ENCODE measurements at places on chromosomes 1 and 21.

GRCh38 chr1:230166366-230167132 lies 99.5 kb downstream of the GALNT2 start:
- no peak for ATAC-seq

- ATAC-seq = no peak
Observed at GRCh38 chr1:236978740-236979139, 25.5 kb downstream of the MT1HL1 start.

DNA sequence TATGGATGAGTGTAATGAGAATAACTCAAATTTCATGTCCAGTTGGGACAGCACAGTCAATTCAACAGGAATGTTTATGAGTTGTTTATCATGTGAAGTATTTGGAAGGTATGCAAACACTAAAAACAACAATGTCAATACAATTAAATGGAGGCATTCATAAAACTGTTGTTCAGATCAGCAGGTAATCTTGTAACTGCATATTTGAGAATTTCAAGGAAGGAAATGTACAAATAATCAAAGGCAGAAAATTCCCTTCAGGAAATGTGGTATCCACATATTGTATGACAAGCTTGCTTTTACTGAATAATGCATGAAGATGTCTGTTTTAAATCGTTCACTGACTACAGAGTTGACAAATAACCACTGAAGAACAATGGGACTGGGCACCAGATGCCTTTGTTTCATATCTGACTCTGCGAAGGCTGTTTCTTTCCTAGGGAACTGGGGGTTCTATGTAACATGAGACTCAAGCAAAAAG lies 198.3 kb downstream of the LTN1 start:
- no peak for ATAC-seq

DNA sequence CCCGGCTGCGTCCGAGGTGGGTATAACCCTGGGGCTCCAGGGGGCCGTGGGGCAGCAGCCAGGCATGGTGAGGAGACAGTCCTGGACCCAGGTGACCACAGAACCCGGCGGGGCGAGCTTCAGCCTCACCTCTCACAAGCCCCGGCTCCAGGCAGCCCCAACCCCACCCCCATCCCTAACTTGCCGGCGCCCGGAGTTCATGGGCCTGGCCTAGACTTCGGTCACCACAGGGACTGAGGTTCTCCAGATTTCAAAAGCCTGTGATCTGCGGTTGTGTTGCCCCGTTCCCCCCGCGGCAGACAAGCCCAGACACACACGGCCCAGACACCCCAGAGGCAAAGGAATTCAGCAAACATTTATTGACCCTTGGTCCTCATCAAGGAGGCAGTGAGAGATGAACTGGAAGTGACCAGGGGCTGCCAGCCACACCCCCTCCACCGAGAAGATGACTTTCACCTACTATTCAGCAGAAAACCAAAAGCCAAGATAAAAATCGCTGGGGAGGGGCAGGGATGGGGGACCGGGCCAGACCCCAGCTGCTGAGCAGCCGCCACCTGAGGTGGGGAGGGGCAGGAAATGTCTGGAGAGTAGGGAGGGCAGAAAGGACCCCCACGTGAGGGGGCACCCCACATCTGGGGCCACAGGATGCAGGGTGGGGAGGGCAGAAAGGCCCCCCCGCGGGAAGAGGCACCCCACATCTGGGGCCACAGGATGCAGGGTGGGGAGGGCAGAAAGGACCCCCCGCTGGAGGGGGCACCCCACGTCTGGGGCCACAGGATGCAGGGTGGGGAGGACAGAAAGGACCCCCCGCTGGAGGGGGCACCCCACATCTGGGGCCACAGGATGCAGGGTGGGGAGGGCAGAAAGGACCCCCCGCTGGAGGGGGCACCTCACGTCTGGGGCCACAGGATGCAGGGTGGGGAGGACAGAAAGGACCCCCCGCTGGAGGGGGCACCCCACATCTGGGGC lies 3.9 kb downstream of the HES4 start:
- ATAC-seq = no peak

GRCh38 chr1:176841238-176841637 lies 323.3 kb downstream of the ASTN1 start:
- ATAC-seq = peak; percentile 39

GRCh38 chr1:71093938-71094337 lies 13.1 kb upstream of the ZRANB2 start:
- no peak for ATAC-seq

- ATAC-seq = no peak
Observed at GRCh38 chr1:183656355-183656754, 3.2 kb upstream of the APOBEC4 start.

- ATAC-seq = peak; percentile 76
Observed at GRCh38 chr1:218482683-218483082, 137.5 kb downstream of the TGFB2 start.

GRCh38 chr1:4684136-4684535 lies 29.7 kb downstream of the AJAP1 start:
- no peak for ATAC-seq

GRCh38 chr21:40841524-40842196 lies 5.3 kb downstream of the DSCAM start:
- ATAC-seq = no peak

- ATAC-seq = no peak
Observed at GRCh38 chr1:223077247-223077833, 65.7 kb downstream of the TLR5 start.

GRCh38 chr1:831522-831921 lies 92.2 kb upstream of the SAMD11 start:
- no peak for ATAC-seq

GRCh38 chr21:26019236-26019635 lies 151.3 kb downstream of the APP start:
- no peak for ATAC-seq

GRCh38 chr1:107941123-107941522 lies 23.9 kb downstream of the VAV3 start:
- peak; percentile 50 for ATAC-seq

GRCh38 chr21:26941421-26941820 lies 25.5 kb downstream of the ADAMTS5 start:
- no peak for ATAC-seq

- no peak for ATAC-seq
Observed at GRCh38 chr21:43626390-43626789, 32.9 kb downstream of the HSF2BP start.

DNA sequence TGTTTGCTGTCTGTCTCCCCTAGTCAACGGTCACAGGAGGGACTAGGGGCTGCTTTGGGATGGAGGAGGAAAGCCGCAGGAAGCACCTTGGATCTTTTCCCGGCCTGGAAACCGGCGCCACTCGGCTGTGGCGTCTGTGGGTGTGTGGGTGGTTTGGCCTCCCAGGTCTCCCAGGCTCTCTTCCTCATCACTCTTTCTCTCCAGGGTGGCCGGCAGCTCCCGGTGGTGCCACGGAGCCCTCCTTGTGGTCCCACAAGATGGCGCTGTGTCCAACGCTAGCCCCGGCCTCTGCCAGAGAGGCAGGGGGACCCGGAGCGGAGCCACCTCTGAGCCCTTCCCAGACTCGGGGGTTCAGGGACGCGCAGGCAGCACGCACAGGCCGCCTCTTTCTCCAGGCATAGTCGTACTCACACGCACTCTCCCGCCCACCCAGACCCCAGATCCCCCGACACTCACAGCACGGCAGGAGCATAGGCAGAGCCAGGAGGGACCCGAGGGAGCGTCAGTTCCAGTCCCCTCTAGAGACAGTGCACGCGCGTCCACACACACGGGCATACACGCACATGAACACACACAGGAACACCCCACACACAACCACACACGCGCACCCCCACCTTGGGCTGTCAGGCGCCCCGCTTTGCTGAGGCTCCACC lies 31.2 kb downstream of the CDCP2 start:
- peak; percentile 90 for ATAC-seq

DNA sequence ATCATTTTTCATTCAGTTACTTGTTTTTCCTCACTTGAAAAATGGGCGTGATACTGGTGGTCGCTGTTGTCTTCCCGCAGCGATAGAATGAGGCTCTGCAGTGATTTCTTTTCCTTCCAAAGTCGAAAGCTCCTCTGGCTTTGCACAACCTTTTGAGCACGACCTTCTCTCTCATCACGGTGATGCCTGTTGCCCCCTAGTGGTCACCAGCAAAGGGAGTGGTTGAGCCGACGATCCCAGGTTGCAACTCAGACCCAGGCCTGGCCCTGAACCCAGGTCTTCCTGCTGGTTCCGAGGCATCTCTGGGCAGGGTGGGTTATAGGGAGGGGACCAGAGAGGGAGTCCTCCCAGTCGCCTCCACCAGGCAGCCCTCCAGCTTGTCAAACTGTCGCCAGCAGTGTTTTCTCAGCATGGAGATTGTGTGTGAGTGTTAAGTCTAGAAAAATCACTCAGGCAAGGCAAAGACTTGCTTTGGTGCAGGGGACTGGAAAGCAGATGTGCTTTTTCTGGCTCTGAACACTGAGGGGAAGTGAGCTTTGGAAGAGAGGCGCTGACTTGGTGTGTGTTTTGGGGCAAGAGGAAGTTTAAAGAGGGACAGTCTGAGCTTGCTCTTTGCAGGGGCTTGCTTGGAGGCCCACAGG lies 285.3 kb downstream of the CAMTA1 start:
- ATAC-seq = peak; percentile 63

DNA sequence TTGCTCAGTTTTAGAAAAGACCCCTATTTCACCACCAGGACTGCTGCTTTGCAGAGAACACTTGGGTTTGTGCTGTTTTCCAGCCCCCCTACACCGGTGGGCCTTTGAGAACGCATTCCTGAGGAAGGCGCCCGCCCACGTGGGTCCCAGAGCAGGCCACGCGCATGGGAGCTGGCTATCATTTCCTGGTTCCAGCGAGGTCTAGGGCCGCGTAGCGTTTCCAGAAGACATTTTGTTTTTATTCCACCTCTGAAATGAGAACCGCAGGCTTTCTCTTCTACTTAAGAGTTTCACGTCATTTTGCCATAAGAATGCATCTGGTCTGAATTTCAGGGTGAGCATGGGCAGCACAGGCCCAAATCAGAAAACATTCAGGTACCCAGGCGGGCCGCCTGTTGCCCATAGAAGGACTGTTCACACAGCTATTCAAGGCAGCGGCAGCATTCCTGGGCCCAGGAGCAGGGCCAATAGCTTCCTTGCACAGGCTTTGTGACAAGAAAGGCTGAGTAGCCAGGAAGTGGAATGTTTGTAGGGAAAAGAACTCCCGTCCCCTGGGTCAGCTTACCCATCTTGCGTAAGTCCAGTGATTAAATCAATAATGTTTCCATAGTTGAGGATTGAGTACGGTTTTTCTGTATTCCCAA lies 1.4 kb upstream of the KLHL21 start:
- peak; percentile 52 for ATAC-seq

- no peak for ATAC-seq
Observed at GRCh38 chr1:228848406-228848805, 113.1 kb downstream of the RHOU start.

- ATAC-seq = no peak
Observed at GRCh38 chr1:111062081-111062480, 77.8 kb downstream of the DRAM2 start.

DNA sequence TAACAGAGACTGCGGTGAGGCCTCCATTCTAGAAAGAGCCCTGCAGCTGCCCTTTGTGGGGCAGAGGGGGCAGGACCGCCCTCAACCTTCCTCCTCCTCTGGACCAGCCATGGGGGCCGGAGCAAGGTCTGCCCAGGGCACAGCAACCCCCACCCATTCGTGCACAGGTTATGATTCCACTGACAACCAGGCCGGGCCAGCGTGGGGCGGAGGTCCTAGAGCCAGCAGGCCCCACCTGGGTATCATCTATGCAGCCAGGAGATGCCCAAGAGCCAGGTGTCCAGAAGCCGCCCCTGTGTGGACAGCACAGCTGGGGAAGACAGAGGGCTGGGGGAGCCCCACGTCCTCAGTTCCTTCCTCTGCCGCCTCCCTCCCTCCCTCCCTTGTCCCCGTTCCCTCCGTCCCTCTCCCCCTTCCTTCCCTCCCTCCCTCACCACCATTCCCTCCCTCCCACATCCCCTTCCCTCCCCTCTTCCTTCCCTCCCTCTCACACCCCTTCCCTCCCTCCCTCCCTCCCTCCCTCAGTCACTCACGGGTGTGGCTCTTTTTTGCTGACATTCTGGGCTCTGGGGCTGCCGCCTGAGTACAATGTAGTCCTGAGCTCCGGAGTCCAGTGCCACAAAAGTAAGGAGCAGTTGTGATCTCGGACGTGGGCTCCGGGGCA lies 12.3 kb downstream of the RNF223 start:
- no peak for ATAC-seq

GRCh38 chr1:33387625-33388024 lies 43.3 kb downstream of the PHC2 start:
- ATAC-seq = no peak

DNA sequence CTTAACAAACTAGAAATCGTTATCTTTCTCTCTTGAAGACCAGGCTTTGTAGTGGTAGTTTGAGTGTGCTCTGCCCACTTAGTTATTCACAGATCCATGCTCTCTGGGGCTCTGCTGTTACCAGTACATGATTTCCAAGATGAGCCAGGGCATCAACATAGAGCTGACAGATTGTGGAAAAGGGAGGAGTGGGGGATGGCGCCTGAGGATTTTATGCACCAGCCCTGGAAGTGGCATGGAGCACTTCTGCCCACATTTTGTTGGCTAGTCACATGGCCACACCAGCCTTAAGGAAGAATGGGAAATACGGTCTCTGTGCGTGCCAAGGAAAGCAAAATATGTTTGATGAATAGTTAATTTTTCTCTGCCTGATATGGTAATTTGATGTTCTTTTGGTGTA lies 18.2 kb downstream of the TSNAX start:
- ATAC-seq = no peak

GRCh38 chr1:208184966-208185654 lies 59.1 kb downstream of the PLXNA2 start:
- peak; percentile 49 for ATAC-seq

GRCh38 chr1:150577557-150578271 lies 1.7 kb downstream of the MCL1 start:
- ATAC-seq = no peak

DNA sequence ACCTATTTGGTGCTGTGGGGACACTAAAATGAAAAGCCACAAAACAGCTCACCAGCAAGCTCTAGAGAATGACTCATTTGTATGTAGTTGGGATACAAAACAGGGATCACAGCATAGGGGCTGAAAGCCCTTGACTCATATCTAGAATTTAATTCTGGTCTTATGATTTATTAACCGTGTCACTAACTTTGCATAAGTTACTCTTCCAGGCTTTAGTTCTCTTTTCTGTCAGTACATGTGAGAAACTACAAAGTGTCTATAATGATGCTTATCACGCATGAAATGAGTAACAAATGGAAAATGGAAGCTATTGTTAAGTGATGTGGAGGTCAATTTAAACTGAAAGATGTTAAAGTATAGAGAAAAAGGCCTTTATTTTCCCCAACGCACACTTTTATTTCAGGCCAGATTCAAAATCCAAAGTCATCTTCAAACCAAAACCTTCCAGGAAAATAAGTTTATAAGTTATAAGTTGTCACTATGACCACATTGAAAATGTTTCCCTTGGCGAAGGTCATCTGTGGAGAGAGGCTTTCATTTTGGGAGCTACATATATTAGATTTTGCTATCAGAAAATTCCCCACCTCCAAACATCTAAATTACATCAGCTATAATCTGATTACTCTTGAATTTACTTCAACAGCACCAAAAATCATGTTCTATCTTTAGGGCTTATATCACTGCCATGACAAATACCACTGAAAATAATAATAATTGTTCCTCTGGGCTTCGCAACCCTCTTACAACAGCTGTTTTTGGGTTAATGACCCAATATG lies 430.5 kb downstream of the MRPL39 start:
- no peak for ATAC-seq

All from gastroesophageal sphincter (tissue), 4 donors.